Small intestine (tissue), 16 donors: ENCODE measurements at places on chromosomes 12 and 14. TPM values are rescaled to one million over a fixed set of nuclear protein-coding genes. Genes with fewer than 3 reads are reported as not detected.
A peak's percentile ranks its signal among the peaks of the same experiment; 100 is the strongest.

GRCh38 chr12:12488823-12489550 lies 73.7 kb downstream of the DUSP16 start:
- DNase-seq, result peak; percentile 84

- no peak for DNase-seq
Observed at GRCh38 chr12:110966081-110966760, 45.8 kb upstream of the MYL2 start.

GRCh38 chr14:91019673-91020072 lies 40.8 kb downstream of the RPS6KA5 start:
- DNase-seq, result no peak

DNA sequence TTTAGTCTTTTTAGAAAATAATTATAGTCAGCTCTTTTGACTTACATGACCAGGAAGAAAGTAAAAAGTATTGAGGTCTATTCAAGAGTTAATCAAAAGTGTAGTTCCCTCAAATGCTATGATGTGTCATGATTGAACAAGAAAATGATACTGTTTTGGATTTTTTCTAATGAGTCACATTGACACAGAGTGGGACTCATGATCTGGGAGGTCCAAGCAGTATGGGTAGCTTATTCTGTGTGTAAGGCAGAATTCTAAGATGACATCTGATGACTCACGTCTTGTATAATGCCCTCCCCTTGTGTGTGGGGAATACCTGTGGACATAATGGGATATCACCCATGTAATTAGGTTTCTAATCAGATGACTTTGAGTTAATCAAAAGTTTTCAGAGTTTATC lies 178.1 kb upstream of the DDHD1 start:
- no peak for DNase-seq

- no peak for DNase-seq
Observed at GRCh38 chr12:52602552-52602951, 1.3 kb upstream of the KRT72 start.

GRCh38 chr14:68612049-68612448 lies 180.8 kb downstream of the ZFP36L1 start:
- peak; percentile 33 for DNase-seq

AQP6 gene
- 0.31 TPM for polyA plus RNA-seq
